Smooth muscle cell of trachea (primary cell): ENCODE measurements at places on chromosomes 2 and 18. TPM values are rescaled to one million over a fixed set of nuclear protein-coding genes. Genes with fewer than 3 reads are reported as not detected.

Gene NEU2
- total RNA-seq: not detected in 2 replicates

Gene PCARE
- not detected in 2 replicates for total RNA-seq

Gene SNTG2
- total RNA-seq: not detected in 2 replicates

Gene EGR4
- total RNA-seq: 0.83 TPM in 1 of 2 replicates, not detected in the other

Gene ADCYAP1
- not detected in 2 replicates for total RNA-seq

Gene PLGLB1
- 1.5 and 2.0 TPM in 2 replicates for total RNA-seq

Gene FSHR
- total RNA-seq: not detected in 2 replicates

Gene TP53I3
- 59.9 and 88.3 TPM in 2 replicates for total RNA-seq

Gene SF3B1
- 180 and 289 TPM in 2 replicates for total RNA-seq
